H4 (cell line): ENCODE measurements at places on chromosomes 2 and 18.

DNA sequence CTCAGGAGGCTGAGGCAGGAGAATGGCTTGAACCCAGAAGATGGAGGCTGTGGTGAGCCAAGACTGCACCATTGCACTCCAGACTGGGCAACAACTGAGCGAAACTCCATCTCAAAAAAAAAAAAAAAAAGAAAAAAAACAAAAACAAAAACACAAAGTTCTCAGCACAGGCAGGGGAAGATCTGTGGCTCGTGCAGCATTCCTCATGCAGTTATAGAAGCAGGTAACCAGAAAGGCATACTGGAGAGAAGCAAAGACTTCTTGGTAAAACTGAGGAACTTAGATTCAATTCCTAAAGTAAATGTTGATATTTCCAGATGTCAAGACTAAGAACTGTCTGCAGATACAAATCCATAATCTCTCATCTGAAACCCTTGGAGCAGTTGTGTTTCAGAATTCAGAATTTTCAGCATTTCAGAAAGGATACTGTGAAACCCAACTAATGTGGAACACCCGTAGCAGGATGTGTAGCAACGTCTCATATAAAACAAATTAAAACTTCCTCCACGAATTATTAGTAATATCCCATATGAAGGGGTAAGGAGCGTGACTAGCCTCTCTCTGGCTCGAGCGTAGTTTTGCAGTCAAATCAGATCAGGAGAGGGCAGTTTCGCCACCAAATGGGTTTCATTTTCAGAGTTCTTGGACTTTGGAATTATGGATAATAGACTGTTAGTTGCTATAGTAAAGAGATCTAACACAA, 13.2 kb upstream of the SLC25A52 start:
- no peak for DNase-seq

- DNase-seq = peak; percentile 41
These were observed 223.6 kb upstream of the GULP1 start for GRCh38 chr2:188068093-188068492.

GRCh38 chr18:50399582-50399981, 24.7 kb downstream of the SKA1 start:
- no peak for DNase-seq

DNA sequence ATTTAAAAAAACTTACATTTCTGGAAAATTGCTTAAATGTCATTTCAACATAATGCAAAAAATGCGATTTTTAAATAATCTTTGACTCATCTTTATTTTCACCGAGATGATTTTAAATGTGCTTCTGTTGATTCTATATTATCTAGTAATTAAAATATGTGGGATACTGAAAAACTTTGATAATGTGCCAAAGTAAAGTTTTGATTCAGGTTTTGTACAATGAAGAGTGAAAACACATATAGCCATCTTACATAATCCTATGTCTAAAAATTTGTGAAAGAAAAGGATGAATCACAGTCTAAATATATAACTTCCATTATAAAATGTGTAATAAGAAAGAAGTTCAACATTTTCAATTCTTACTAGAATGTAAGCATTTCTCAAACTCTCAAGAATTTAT, 204.3 kb upstream of the ZC3H15 start:
- no peak for DNase-seq

DNA sequence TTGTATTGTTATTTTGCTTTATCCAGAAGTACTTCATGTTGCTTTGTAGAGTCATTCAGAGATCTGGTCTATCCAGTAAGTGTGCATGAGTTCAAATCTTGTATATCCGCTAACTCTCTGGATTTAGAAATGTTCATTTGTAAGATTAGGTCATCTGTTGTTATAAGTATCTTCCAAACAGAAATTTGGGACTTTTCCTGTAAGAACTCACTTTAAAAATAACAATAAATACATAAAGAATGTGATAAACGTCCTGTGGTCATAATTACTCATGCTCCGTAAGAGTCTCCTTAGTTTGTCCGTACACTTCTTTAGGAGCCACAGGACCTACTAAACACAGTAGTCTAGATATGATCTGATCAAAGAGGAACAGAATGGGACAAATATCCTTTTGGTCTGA, 699.9 kb upstream of the SLC8A1 start:
- no peak for DNase-seq

DNA sequence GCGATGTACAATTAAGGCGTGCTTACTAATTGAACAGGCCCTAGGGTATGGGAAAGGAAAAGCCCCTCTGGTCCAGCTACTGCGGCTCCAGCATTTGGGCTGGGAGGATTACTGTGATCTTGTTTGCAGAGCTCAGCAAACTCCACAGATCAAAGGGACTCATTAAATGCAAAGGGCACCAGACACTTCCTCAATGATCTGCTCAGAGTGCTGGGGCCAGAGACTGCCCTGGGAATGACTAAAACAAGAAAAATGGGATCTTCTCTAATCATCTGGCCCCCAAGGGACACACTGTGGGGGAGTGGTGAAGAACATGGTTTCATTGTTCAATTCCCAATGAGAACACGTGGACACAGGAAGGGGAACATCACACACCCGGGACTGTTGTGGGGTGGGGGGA, 85.0 kb downstream of the MARCHF4 start:
- no peak for DNase-seq

GRCh38 chr2:172790404-172790803, 54.8 kb downstream of the RAPGEF4 start:
- DNase-seq = no peak

DNA sequence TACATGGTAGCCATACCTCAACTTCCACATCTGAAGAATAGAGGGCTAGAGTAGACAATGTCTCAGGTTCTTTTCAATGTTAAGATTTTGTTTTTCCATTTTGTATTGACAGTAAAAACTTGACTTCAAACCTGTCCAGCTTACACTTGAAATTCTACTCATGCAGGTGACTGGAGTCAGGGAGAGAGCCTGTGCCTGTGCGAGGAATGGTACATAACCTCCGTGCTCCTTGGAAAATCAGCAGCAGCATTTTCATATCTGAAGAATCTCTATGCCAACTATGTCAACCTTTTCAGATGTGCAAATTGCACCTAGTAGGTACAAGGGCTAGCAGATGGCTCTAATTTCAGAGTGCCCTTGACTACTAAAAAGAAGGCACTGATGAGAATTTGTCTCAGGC, 2.1 kb downstream of the PLA2R1 start:
- DNase-seq = no peak

- DNase-seq = no peak
These were observed 163.3 kb upstream of the CDH7 start for GRCh38 chr18:65587491-65587890.

DNA sequence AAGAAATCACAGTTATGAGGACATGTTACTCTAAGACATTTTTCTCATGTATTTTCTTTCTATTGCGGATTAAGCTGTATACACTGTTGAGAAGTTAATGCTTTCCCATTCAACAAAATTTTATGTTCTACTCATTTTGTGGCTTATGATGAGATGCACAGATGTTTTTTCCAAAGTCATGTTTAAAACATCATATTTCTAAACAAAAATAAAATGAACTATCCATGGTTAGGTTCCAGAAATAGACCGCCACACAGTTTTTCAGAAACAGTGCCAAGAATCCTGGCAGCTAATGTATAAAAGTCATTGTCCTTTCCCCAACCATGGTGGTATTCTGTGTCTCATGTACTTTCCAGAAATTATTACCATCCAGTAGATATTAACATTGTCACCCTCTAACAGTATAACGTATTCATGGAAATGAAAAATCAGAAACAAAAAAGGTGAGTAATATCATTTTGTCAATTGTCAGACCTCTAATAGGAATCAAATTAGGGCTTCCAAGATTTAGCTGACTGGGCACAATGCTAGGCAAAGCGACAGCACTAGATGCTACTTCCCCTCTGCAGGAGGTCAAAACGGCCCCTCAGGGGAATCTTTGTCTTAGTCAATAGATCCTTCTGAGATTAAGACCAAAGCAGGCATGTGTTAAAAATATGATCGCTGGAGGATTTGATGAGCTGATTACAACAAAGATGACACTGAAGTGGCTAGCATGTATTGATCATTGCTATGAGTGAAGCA, 54.4 kb upstream of the ZNF397 start:
- no peak for DNase-seq

- DNase-seq = no peak
These were observed 24.9 kb downstream of the GORASP2 start for GRCh38 chr2:170953941-170954340.

- peak; percentile 16 for DNase-seq
These were observed 26.6 kb upstream of the ITGA4 start for GRCh38 chr2:181430406-181431118.

GRCh38 chr18:38067086-38067485, 501.5 kb upstream of the CELF4 start:
- no peak for DNase-seq

DNA sequence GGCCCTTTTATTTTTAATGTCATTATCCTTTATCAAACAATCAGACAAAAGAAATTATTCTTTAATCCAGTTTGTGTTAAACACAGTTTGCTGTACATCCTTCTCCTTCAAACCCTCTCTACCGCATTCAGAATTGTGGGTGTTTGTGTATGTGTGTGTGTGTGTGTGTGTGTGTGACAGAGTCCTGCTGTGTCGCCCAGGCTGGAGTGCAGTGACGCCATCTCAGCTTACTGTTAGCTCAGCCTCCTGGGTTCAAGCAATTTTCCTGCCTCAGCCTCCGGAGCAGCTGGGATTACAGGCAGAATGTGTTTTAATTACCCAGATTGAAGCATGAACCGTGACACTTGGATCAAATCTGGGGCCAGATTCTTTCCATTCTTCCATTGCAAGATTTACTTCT, 723.7 kb downstream of the DCDC2C start:
- no peak for DNase-seq

GRCh38 chr2:130870161-130870485, 33.4 kb downstream of the ARHGEF4 start:
- DNase-seq = no peak

- DNase-seq = no peak
These were observed 5.5 kb downstream of the RTKN start for GRCh38 chr2:74436111-74436805.

DNA sequence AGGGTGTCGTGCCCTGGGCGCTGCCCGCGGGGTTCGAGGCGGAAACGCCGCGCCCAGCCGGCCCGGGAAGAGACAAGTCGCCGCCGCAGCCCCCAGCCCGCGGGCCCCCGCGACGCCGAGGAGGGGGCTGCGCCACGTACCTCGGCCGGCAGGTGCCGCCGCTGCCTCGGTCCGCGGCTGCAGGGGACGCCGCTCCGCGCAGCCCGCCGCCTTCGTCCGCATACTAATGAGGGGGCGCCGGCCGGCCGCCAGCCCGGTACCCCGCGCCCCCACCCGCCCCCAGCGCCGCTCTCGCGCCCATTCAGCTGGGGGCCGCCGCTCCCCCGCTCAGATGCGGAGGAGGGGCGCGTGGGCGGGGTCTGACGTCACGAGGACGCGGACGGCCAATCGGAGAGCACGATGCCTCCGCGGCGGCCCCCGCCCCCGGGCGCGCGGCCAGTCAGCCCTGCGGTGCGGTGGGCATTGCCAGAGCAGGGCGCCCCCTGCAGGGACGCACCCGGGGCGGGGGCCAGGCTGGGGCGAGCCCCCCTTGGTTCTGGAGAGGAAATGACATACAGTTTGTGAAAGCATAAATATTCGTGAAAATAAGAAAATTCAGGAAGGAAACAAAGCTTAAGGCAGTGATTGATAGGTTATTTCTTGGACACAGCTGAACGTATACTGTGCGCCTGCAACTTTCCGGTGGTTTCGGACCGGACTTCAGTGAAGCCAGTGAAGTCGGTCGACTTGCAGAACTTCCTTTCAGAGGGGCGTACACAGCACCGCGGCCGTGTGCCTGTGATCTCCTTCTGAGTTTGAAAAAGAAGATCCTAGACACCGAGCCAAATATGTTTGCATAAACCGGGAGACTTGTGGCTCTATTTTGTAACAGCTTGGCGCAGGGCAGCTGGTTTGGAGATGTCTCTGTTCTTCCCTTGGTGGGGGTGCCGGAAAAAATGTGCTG, at the start of gene ST3GAL5:
TSS of gene ST3GAL5 (minus strand) at position 307 of the 943 bp plus-strand sequence. CDS start at position 222, 85 bp downstream.
- DNase-seq = peak; percentile 68

DNA sequence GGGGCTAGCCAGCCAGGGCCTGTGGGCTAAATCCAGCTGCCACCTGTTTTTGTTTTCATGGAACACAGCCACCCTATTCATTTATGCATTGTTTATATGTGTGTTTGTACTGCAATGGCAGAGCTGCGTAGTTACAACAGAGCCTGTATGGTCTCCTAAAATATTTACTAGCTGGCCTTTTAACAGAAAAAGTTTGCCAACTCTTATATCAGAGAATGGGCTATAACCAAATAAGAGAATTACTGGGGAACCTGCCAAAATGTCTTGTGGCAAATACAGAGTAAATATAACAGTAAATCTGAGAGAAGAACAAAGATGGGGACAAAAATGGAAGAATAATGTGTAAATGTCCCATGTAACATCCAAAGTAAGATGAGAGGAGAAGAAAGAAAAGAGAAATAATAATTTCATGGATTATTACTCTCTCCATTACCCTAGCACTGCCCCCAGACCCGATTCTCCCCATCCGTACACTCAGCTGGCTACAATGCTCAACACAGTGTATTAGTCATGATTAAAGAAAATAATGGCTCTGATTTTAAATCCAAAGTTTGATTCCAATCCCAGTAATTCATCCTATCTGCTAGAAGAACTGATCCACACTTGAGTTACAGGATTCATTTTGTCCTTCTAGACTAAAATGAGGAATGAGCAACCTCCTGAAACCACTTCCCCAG, 249.3 kb downstream of the LRATD1 start:
- peak; percentile 10 for DNase-seq

- DNase-seq = no peak
These were observed 244.1 kb downstream of the NCKAP5 start for GRCh38 chr2:133324150-133324561.

GRCh38 chr2:168552450-168552856, 96.4 kb downstream of the CERS6 start:
- DNase-seq = no peak
